ENCODE measurements at places on chromosomes 1 and 21. TPM values are rescaled to one million over a fixed set of nuclear protein-coding genes. Genes with fewer than 3 reads are reported as not detected.

- no peak for DNase-seq
These were observed 15.0 kb upstream of the ACTA1 start for GRCh38 chr1:229448845-229449244.

GRCh38 chr1:115429241-115429640 is 91.2 kb upstream of the NGF start:
- DNase-seq = no peak

- DNase-seq = no peak
These were observed 33.0 kb downstream of the SLX9 start for GRCh38 chr21:44972821-44973220.

GRCh38 chr1:46575300-46575699 is 23.9 kb upstream of the KNCN start:
- peak; percentile 56 for DNase-seq

DNA sequence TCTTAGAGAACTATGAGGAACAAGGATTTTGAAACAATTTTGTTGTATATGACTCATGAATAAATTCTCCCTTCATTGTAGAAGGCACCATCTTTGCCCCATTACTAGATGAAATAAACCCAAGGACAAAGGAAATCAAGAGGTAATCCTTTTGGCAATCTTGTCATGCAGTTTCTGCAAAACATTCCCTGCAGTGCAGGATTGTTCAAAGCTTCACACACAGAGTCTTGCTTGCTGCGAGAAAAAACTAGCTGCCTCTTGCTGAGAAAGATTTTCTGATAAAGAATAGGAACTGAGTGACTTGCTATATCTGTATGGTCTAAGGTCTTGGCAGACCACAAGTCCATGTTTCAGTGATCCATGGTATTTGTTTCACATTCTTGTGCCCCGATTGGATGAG is 657.4 kb upstream of the ADGRL4 start:
- DNase-seq = no peak

GRCh38 chr1:180791806-180792205 is 120.9 kb upstream of the KIAA1614 start:
- DNase-seq = no peak

- peak; percentile 82 for DNase-seq
These were observed 11.8 kb downstream of the NPHP4 start for GRCh38 chr1:5980314-5981008.

GRCh38 chr1:41493117-41493536 is 8.6 kb upstream of the EDN2 start:
- no peak for DNase-seq

GRCh38 chr21:46412521-46413364 is 45.9 kb upstream of the DIP2A start:
- DNase-seq = peak; percentile 54

DNA sequence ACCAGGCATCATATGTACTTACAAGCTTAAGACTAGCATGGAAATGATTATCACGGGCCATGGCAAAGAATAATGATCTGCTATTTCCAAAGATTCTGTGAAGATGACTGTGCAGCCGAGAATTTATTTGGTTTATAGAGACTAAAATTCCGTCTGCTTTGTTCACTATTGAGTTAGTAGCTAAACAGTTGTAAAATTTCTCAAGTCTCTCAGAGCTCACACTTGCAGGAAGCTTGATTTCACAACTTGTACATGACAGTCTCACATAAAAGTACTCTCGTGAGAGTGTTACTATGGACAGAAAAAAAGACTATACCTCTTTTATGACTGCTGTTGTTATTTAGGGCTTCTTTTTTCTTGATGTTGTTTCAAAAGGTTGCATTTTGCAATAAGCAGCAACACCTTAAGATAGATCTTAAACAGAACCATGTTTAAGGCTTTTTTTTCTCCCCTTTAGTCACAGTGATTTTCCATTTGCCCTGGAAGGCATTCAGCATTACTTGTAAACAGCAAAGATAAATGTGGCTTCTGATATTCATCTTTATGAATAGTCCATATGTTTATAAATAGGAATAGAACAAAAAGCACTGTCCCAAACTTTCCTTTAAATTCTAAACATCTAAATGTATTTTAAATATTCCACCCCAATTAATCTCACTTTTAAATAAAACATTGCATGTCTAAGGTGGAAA is 24.8 kb downstream of the ST6GALNAC5 start:
- DNase-seq = no peak

- no peak for DNase-seq
These were observed 19.7 kb upstream of the IFNLR1 start for GRCh38 chr1:24206516-24207394.

DNA sequence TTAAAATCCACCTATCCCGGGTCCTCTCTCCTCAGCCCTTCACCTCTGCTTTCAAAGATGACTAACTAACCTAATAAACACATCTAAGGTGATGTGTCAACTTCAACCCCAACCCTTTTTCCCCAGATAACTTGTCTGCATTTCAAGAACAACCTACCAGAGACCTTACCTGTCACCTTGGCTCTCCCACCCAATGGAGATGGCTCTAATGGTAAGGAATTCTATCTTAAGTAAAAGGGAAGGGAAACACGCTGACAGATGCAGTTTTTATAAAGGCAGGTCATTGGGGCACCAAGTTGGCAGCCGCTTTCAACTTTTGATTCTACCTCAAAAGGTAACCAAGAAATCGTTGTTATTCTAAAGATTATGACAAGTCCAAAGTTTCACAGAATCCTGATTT is 37.6 kb downstream of the MRPL39 start:
- no peak for DNase-seq

GRCh38 chr1:86821956-86822355 is 92.0 kb downstream of the SELENOF start:
- no peak for DNase-seq

DNA sequence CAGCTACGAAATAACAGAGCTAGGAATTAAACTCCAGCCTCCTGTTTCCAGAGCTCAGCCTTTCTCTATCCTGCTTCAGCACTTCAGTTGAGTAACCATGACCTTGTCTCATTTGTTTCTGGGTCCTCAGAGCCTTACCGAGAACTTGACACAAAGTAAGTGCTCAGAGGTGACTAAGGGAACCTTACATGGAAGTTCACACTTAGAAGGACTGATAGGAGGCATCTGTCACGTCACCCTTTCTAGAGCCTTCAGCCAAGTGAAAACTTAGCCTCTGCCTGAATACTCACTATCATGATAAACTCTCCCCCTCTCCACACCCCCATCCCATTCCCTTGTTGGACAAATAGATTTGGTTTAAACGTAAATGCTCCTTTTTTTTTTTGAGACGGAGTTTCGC is 9.8 kb upstream of the LUZP1 start:
- no peak for DNase-seq

GRCh38 chr21:41780337-41781049 is 13.6 kb upstream of the RIPK4 start:
- DNase-seq = no peak

DNA sequence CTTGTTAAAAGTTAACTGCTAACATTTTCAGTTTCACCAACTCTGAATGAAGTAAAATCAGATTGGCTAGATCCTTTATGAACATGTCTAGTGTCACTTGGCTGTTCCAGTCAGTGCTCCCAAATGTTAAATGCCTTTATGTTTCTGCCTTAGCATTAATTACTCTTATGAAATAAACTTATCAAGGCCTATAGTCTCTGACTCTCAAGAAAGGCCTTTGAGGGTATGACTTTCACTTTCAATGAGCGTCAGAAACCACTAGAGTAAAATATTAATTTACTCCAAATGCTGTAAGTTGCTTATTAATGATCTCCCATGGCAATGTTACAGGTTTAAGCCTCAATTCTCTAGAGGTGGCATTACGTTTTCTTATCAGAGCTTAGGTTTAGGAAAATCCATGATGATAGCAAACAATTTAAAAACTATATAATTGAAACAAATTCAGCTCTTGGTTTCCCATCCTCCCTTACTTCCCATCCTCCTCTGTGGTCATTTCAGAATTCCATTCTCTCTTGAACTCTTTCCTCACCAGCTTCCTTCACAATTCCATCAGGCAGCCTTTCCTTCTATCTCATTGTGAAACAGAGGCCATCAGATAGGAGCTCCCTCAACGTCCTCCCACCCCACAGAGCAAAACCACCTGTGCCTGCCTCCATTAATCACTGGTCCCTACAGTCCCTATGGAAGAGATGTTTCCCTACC is 108.6 kb upstream of the COP1 start:
- no peak for DNase-seq

- DNase-seq = no peak
These were observed 102.3 kb downstream of the CDC42BPA start for GRCh38 chr1:227215863-227216510.

DNA sequence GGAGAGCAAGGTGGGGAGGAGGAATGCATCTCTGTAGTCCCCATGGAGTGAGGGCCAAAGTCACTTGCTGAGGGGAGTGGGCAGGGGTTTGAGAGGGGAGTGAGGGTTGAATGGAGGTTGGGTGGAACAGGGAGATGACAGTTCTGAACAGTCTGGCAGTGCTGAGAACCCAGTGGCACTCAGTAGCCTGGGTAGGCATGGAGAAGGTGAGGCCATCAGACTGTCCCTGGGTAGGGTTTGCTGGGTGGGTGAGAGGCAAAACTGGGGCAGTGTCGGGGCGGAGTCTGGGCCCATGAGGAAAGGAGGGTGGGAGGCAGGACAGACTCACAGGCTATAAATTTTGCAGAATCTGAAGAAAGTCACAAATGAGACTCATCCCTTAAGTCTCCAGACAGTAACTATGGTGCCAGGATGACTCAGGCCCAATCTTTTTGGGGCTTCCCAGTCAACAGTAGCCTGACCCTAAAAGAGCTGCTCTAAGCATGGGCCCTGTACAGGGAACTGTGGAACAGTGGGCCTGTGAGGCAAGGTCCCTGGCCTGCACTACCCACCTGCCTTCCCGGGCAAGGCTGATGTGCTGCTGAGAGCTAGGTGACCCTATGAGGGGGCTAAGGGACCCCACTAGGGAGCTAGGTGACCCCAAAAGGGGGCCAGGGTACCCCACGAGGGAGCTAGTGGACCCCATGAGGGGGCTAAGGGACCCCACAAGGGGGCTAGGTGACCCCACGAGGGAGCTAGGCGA is 51.0 kb upstream of the DMRTB1 start:
- DNase-seq = no peak

- peak; percentile 29 for DNase-seq
These were observed 57.1 kb downstream of the RNF187 start for GRCh38 chr1:228544021-228544850.

- no peak for DNase-seq
These were observed 210.9 kb downstream of the TRABD2B start for GRCh38 chr1:47786316-47786715.

DNA sequence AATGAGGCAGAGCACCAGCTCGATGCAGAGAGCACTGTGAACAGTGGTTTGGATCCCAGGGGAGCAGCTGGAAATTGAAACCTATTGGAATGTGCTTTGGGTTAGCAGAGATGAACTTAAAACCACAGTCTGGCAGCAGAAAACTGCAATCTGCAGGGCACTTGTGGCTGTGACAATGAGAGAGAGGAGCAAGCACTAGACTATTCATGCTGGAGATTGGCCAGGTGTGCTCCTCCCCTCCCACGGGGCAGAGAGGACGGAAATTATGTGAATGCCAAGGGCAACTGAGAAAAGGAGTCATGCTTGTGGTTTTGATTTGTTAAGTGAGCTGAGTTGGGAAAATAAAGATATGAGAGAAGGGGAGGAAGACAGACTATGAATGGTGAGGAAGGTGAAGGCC is 38.1 kb downstream of the HSD3B2 start:
- DNase-seq = no peak

- no peak for DNase-seq
These were observed 59.5 kb downstream of the TRABD2B start for GRCh38 chr1:47937586-47938254.

DNA sequence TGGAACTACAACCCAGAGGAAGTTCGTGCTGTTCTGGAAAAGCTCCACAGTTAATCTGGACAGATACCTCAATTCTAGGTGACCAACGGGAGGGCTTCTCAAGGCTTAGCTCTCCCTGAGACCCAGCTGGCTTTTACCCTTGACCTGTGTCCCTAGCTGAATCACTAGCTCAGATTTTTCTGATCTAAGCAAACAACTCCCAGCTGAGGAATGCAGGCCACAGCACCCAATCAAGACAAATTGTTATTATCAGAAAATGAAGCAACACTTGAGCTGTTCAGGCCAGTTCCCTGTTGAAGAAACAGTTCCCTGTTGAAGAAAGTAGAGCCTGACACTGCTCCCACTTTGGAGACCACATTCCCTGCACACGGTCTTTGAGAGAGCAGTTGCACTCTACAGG is 16.0 kb downstream of the DIO1 start:
- peak; percentile 24 for DNase-seq

DNA sequence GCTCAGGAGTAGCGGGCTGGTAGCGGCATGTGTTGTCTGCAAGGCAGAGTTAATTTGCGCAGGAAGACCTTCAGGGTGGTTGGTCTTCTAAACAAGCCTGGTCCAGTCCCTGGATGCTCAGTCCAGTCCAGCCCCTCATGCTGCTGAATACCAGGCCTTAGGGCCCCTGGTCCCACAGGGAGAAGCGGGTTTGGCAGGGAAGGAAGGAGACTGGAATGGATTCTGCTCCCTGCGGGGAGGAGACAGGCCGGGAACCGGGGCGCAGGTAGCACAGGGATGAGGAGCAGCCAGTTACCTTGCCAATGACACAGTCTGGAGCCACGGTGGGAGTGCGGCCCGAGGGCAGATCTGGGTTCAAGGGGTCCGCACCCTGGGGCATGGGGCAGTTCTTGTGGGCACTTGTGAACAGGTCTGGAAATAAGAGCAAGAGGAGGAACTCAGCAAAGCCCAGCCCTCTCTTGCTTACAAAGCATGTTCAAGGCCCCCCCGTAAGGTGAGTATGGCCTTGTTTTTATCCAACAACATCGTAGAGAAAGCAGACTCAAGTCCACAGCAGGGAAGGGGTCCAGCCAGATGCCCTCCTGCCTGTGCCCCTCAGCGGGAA is 10.1 kb downstream of the FAM131C start:
- DNase-seq = peak; percentile 72

GRCh38 chr1:165734906-165735305 is 33.8 kb downstream of the TMCO1 start:
- no peak for DNase-seq

GRCh38 chr1:115466433-115466832 is 128.4 kb upstream of the NGF start:
- DNase-seq = no peak

GRCh38 chr1:88133991-88134390 is 550.1 kb upstream of the PKN2 start:
- DNase-seq = no peak

The RCAN3 gene
- 9.9 TPM for total RNA-seq

The RUNX3 gene
- total RNA-seq = 5.0 TPM

The NUP210L gene
- 0.14 TPM for total RNA-seq

The RPL11 gene
- 724 TPM for total RNA-seq

The AVPR1B gene
- not detected for total RNA-seq

The CSF3R gene
- 19.6 TPM for total RNA-seq

The OR2T33 gene
- not detected for total RNA-seq

The SGIP1 gene
- 40.2 TPM for total RNA-seq

The HSD3B2 gene
- total RNA-seq = not detected

The C4BPB gene
- 3.3 TPM for total RNA-seq

The AMPD1 gene
- not detected for total RNA-seq

The ATP1A2 gene
- 4.1 TPM for total RNA-seq

The NUAK2 gene
- total RNA-seq = 1.5 TPM

The SELL gene
- total RNA-seq = 5.5 TPM

The CLCN6 gene
- total RNA-seq = 16.8 TPM

All from posterior vena cava (tissue), 2 donors.